ENCODE measurements at places on chromosomes 4 and X. TPM values are rescaled to one million over a fixed set of nuclear protein-coding genes. Genes with fewer than 3 reads are reported as not detected.

DNA sequence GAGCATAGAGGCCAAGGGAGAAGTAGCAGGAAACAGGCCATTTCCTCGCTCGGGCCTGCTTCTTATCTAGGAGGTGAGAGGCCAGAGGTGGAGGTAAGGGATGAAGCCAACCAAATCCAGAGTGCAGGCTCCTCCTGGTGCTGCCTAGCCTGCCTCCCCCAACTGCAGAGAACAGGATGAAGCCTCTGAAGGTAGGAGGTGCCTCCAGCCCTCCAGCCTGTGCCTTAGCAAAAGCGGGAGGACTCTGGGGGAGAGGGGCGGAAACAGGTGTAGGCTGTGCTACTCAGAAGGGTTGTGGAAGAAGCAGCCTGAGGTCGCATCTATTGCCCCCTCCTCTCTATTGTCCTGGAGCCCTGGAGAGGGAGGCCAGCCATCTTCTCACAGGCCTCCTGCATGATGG lies 2.9 kb upstream of the MTM1 start:
- DNase-seq: no peak

Gene INTU
- polyA plus RNA-seq: 11.1 TPM

DNA sequence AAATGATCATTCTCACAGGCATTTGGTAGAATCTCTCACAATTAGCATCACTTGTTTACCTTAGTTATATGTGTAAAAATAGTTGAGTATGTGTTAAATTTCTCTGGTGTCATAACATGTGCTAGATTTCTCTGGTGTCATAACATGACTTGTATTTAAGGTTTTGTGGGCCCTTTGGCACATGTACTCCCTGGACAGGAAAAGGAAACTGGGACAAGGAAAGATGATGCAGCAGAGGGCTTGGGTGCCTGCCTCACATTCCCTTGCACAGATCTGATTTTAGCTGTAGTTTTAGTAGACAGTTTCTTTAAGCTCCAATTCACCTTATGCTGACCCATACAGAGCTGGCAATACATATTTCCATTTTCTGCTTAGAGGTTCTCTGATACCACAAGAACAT lies 726.0 kb downstream of the C4orf33 start:
- DNase-seq: no peak

GRCh38 chr4:60078984-60079383 lies 1121.1 kb upstream of the ADGRL3 start:
- DNase-seq: no peak

- DNase-seq: no peak
These were observed 127.8 kb downstream of the UBE2K start for GRCh38 chr4:39825741-39826231.

Gene FUNDC1
- 15.1 TPM for polyA plus RNA-seq

DNA sequence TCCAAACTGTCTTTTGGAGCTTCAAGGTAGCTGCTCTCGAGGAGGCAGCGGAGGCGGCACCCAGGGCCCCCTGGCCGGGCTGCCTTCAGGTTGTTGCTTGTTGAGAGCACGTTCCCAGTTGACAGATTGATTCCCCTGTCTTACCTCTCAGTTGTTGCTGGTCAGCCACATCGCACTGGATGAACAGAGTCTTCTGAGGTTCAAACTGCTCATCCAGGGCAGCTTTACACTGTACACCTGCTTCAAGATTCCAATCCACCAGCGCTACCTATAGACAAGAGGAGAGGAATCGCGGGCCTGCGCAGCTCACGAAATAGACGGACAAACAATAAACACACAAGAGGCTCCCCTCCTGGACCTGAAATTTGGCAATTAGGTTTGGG lies 497 bp downstream of the HPGD start:
- DNase-seq: no peak

- DNase-seq: no peak
These were observed 184.7 kb downstream of the TMA16 start for GRCh38 chr4:163679189-163679588.

Gene RHOH
- polyA plus RNA-seq: not detected

Gene TRO
- 60.0 TPM for polyA plus RNA-seq

Gene PSAPL1
- polyA plus RNA-seq: not detected

DNA sequence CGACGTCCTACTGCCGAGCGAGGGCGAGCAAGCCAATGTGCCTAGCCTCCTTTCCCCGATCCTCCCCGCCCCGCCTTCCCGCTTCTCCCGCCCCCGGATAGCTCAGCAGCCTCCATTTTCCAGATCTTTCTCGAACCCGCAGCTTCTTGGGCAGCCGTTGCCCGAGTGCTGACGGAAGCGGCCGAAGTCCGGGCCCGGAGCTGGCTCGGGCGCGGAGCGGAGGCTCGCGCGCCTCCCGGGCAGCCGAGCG lies 172 bp upstream of the HSPA4L start:
- DNase-seq: peak; percentile 49

Gene MXRA5
- polyA plus RNA-seq: 25.9 TPM

Gene MAGEB10
- not detected for polyA plus RNA-seq

Gene SMIM43
- polyA plus RNA-seq: 6.0 TPM

Gene GAGE12H
- not detected for polyA plus RNA-seq

- DNase-seq: no peak
These were observed 475.0 kb upstream of the PCDH7 start for GRCh38 chr4:30245140-30245539.

Gene PKD2
- polyA plus RNA-seq: 65.1 TPM

Gene SPRY1
- 6.2 TPM for polyA plus RNA-seq

GRCh38 chr4:173516621-173517524 lies 13.2 kb downstream of the HAND2 start:
- DNase-seq: no peak

Gene TMEM154
- polyA plus RNA-seq: 0.63 TPM

DNA sequence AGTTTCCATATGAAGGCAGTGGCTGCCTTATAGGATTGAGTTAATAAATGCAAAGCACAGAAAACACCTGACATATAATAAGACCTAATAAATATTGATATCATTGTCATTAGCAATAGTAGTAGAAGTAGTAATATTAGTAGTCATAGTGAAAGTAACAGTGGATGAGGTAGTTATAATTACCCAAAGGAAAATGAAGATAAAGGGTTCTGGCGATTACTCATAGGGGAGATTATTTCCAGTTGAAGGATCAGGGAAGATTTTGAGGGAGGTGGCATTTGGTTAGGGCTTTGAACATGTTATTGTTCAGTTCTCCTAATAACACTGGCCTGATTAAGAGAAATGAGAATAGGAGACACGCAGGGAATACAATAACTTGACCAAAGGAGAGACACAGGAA lies 131.9 kb upstream of the GPRIN3 start:
- no peak for DNase-seq

- DNase-seq: no peak
These were observed 25.9 kb upstream of the FAM241A start for GRCh38 chr4:112119353-112119783.

DNA sequence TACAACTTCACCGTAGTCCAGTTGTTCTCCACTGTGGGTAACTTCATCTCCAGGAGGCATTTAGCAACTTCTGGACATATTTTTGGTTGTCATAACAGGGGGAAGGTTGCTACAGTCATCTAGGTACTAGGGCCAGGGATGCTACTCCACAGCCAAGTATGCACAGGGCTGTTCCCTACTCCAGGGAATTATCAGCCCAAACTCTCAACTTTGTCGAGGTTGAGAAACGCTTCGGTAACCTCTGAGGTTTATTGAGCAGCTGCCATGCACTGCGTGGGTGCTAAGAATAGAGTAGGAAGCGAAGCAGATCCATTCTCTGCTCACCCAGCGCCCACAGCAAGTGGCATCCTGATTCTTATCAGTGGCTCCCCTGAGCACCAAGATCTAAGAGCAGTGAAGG lies 8.2 kb downstream of the FGFBP1 start:
- DNase-seq: no peak

Gene EMD
- 30.8 TPM for polyA plus RNA-seq

GRCh38 chrX:41823402-41823801 lies 99.4 kb downstream of the GPR82 start:
- DNase-seq: no peak

DNA sequence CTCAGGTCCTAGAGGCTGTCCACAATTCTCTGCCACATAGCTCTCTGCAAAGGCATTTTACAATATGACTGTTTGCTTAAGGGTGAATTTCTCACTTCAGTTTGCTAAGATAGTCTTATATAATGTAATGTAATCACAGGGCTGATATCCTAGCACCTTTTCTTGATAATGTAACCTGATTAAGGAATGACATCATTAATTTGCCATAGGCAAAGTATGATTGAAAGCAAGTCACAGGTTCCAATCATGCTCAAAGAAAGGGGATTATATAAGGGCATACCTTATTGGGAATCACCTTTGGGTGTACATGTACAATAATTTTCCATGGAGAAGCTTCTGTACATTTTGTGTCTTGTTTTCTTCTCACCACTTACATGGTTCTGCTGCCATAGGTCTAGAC lies 18.9 kb downstream of the GNRHR start:
- DNase-seq: no peak

- no peak for DNase-seq
These were observed 79.7 kb upstream of the USP9X start for GRCh38 chrX:41005445-41005992.

Gene FRMPD4
- 2.7 TPM for polyA plus RNA-seq

Gene ZRSR2
- 7.7 TPM for polyA plus RNA-seq

- DNase-seq: no peak
These were observed 27.7 kb upstream of the FREM3 start for GRCh38 chr4:143728166-143728565.

Gene DKK2
- polyA plus RNA-seq: 0.83 TPM

- DNase-seq: no peak
These were observed 94.0 kb upstream of the RBPJ start for GRCh38 chr4:26226629-26227376.

GRCh38 chrX:18377796-18378195 lies 23.3 kb upstream of the SCML2 start:
- DNase-seq: no peak

Gene FOXP3
- not detected for polyA plus RNA-seq

DNA sequence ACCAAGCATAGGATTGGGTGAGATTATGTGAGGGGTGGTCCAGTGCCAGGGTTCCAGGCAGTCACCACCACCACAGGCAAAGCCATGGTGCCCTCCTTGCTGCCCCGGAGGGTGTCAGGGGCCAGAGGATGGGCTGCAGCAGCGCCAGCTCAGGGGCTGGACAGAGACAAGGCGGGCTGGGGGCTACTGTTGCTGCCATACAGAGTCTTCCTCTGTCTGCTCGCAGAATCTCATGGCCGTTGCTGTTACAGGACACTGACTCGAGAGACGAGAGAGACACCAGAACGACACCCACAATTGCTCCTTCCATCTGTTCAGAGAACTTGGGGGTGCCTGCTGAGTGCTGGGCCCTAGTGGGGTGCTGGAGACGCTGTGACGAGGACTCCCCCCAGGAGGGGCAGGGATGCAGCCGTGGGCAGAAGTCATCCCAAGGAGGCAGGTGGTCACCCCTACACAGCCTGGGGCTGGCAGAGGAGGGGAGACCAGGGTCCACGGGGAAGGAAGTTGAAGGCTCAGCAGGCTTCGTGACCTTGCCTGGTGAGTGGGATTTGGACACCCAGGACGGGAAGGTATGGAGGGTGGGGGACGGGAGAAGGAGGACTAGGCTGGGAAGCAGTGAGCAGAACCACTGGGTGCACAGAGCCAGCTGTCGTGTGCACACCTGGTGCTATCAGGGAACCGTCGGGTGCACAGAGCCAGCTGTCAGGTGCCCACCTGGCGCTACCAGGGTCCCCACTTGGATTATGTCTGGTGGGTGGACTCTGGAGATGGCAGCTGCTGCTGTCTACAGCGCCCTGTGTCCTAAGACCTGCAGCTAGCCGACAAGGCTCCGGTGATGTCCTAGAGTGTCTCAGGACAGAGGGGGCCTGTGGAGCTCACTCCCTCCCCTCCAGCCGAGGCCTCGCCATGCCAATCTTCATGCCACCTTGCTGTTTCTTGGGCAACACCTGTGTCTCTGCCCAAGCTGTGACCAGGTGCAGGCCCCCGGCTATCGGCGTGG lies 43.9 kb upstream of the HMX1 start:
- no peak for DNase-seq

GRCh38 chrX:109856974-109857373 lies 123.9 kb upstream of the ACSL4 start:
- no peak for DNase-seq

DNA sequence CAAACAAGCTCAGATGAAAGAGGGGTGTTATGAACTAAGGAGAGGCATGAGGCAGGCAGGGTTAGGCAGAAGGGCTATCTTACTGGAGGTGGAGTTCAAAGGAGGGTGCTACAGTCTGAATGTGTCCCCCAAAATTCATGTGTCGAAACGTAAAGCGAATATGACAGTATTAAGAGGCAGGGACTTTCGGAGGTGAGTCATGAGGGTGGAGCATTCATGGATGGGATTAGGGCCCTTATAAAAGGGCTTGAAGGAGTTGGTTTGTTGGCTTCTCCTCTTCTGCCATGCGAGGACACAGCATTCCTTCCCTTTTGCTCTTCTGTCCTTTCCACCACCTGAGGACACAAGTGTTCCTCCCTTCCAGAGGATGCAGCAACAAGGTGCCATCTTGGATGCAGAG lies 22.9 kb downstream of the APLN start:
- no peak for DNase-seq

GRCh38 chrX:119690921-119691716 lies 1.8 kb downstream of the SEPTIN6 start:
- DNase-seq: no peak

DNA sequence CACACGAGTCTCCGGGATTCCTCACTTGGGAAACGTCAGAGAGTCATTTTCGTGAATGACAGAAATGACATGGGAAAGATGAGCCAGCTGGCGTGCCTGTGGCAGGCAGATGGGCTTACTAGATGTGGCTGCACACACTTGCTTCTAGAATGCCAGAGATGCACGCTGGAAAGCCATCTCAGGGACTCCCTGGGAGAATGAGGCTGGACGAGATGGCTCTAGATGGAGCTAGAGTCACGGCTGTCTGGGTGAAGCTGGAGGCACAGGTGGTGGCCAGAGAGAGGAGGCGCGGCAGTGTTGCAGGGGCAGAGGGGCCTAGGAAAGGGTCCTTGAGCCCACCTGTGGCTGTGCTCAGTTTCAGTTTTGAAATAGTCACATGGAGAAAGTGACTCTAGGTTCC lies 26.0 kb downstream of the TKTL1 start:
- DNase-seq: no peak

DNA sequence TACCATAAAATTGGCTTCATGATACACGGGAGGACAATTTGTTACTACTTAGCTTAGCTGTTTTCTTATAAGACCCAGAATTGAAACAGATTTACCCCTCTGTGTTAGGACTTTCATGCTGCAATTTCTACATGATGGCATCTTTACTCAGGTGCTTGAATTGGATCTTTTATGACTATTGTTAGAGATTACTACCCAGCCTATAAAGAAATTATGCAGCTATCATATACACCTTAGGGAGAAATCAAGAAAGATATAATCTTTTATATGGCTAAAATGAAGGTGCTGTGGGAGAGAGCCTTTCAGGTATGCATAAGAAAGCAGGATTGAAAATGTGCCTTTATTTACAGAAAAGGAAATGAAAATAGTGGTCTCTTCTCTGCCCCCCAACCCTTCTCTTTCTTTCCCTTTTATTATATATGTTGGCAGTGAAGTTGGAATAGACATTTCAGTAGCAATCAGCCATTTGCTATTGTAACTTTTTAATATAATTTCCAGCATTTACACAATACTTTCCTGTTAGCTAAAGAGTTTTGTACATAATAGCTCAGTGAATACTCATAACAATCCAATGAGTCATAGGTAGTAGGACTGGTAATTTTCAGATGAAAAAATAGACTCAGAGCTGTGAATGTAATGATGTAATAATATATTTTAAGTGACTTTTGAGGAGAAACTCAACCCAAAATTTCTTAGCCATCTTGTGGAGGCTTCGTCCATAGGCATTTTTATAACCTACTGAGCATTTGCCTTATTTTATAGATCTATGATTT lies 311.8 kb downstream of the ADGRL3 start:
- DNase-seq: peak; percentile 15

GRCh38 chrX:64395568-64395929 lies 297 bp upstream of the MTMR8 start:
- no peak for DNase-seq

- no peak for DNase-seq
These were observed 48.7 kb downstream of the UCHL1 start for GRCh38 chr4:41305476-41305875.

Data from AG04450 (cell line).